HFFc6 (cell line): ENCODE measurements at places on chromosomes 2 and 18. TPM values are rescaled to one million over a fixed set of nuclear protein-coding genes. Genes with fewer than 3 reads are reported as not detected.

- no peak for DNase-seq
Observed at GRCh38 chr18:60246606-60247005, 126.0 kb downstream of the MC4R start.

The CNDP1 gene
- total RNA-seq = not detected in 3 replicates

- DNase-seq = peak; percentile 50
Observed at GRCh38 chr18:9612215-9612830, 2.0 kb downstream of the PPP4R1 start.

- DNase-seq = peak; percentile 47
Observed at GRCh38 chr2:230411570-230412370, 4.2 kb upstream of the SP100 start.

DNA sequence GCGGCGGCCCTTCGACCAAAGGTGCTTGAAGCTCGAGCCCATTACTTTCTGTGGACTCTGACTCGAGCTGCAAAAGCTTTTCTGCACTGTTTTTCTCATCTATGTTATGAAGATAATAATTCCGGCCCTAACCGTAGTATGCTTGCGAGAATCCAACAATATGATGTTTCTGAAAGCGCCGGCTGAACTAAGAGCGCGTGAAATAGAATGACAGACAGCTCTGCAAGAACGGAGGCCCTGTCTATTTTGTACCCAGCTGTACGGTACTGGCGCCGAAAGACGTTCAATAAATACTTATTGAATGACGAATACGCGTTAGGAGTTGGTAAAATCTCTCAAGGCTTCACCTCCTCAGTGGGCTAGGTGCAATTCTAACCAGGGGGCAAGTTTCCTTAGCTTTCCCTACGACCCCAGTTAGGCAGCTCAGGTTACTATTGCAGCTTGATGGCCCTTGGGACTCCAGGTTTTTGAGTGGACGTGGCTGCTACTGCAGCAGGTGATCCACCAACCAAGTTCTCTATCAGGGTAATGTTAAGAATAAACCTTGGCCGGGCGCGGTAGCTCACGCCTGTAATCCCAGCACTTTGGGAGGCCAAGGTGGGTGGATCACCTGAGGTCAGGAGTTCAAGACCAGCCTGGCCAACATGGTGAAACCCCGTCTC, 570 bp downstream of the SCRN3 start:
- DNase-seq = no peak

The ACVR1C gene
- 0.06 and 0.16 TPM in 2 replicates for total RNA-seq

The CRIM1 gene
- 731 to 812 TPM (median 804 TPM) in 3 replicates for total RNA-seq

DNA sequence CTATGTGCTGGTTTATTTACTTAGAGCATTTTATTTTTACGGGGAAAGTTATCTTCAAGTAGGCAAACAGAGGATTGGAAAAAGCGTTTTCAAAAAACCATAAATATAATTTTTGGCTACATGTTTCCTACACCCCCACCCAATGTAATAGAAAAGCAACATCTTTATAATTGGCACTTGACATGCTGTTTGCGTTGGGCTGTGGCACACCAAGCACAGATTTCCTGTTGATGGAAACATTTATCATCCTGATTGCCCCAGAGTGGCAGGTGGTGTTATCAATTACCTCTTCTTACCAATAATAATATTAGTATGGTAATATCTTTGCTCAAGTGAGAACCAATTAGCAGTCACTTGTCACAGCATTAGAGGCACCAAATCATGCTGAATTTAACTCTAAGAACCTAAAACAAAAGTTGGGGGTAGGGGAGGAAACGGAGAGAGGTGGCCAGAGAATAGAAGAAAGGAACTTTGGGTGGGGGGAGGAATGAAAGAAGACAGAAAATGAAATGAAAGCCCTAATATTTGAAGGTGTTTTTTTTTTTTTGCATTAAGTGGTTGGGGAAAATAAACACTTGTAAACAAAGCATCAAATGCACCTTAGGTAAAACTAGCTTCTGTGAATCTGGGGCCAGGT, 3.8 kb upstream of the SALL3 start:
- no peak for DNase-seq
